ENCODE measurements at places on chromosomes 1 and 21. TPM values are rescaled to one million over a fixed set of nuclear protein-coding genes. Genes with fewer than 3 reads are reported as not detected.
A peak's percentile ranks its signal among the peaks of the same experiment; 100 is the strongest.

ECE1 gene
- total RNA-seq: 87.9 TPM

GRCh38 chr21:45892156-45892915 lies 89.2 kb upstream of the COL6A1 start:
- peak overlapping the region; percentile 47 for H3K4me3 ChIP-seq
- peaks cover 30% of the 10 kb centered on the region for H3K4me1 ChIP-seq
- DNase-seq: peak; percentile 45
- H3K27me3 ChIP-seq: peaks cover 28% of the 10 kb centered on the region

PLEKHO1 gene
- total RNA-seq: 92.9 TPM

FTCD gene
- 0.18 TPM for total RNA-seq

FBXO2 gene
- total RNA-seq: 1.4 TPM

DNA sequence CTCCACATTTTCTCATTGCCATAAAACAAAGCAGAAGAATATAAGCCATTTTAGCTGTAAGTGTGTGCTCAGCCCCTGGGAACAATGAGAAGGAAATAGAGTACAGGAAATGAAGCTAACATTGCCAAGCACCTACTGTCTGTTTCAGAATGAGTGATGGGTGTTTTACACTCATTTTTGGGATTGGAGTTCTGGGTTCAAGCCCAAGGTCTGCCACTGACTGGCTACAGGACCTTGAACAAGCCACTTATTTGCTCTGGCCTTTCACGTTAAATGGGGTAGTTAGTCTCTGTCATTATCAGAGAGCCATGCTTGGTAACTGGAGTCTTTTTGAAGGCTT lies 80.7 kb upstream of the KAZN start:
- H3K27me3 ChIP-seq: no peaks in the 10 kb centered on the region
- H3K27ac ChIP-seq: no peak overlapping the region
- H3K4me1 ChIP-seq: no peaks in the 10 kb centered on the region
- no peak for DNase-seq
- H3K4me3 ChIP-seq: no peak overlapping the region

RPE65 gene
- not detected for total RNA-seq

GRCh38 chr1:168782559-168783116 lies 53.6 kb upstream of the DPT start:
- no peaks in the 10 kb centered on the region for H3K36me3 ChIP-seq
- H3K4me3 ChIP-seq: no peak overlapping the region
- no peak overlapping the region for H3K27ac ChIP-seq
- H3K27me3 ChIP-seq: peaks cover 8% of the 10 kb centered on the region
- H3K4me1 ChIP-seq: no peaks in the 10 kb centered on the region
- DNase-seq: no peak

SMIM34 gene
- total RNA-seq: not detected

GRCh38 chr1:226325178-226325577 lies 16.2 kb upstream of the LIN9 start:
- DNase-seq: no peak
- no peak overlapping the region for H3K4me3 ChIP-seq
- H3K36me3 ChIP-seq: no peaks in the 10 kb centered on the region
- H3K27me3 ChIP-seq: peaks cover 6% of the 10 kb centered on the region
- no peak overlapping the region for H3K27ac ChIP-seq

DAB1 gene
- total RNA-seq: 4.0 TPM

GRCh38 chr1:56821462-56821797 lies 2.2 kb upstream of the FYB2 start:
- H3K36me3 ChIP-seq: no peaks in the 10 kb centered on the region
- no peaks in the 10 kb centered on the region for H3K4me1 ChIP-seq
- DNase-seq: no peak
- peaks cover 3% of the 10 kb centered on the region for H3K27me3 ChIP-seq
- no peak overlapping the region for H3K27ac ChIP-seq
- H3K4me3 ChIP-seq: no peak overlapping the region

GRCh38 chr1:20530901-20531300 lies 21.5 kb upstream of the FAM43B start:
- no peaks in the 10 kb centered on the region for H3K36me3 ChIP-seq
- DNase-seq: no peak

DNA sequence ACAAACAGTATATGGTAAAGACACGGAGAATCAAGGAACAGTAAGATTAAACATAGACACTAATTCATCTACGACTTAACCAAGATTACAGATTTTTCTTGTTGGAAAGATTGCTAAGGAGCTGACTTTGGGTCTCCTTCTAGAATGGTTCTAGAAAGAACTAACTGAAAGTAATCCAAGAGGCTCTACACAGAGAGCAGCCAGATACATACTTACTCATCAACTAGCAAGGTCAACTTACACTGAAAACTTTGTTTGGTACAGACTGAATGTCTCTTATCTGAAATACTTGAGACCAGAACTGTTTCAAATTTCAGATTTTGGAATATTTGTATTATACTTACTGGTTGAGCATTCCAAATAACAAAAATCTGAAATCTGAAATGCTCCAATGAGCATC lies 5.8 kb downstream of the C21orf91 start:
- H3K27ac ChIP-seq: no peak overlapping the region
- no peak for DNase-seq
- peaks cover 56% of the 10 kb centered on the region for H3K4me1 ChIP-seq
- no peak overlapping the region for H3K4me3 ChIP-seq

GRCh38 chr1:186454981-186455380 lies 5.9 kb downstream of the PDC start:
- no peaks in the 10 kb centered on the region for H3K27me3 ChIP-seq
- no peaks in the 10 kb centered on the region for H3K36me3 ChIP-seq
- no peak overlapping the region for H3K4me3 ChIP-seq
- no peaks in the 10 kb centered on the region for H3K4me1 ChIP-seq
- H3K27ac ChIP-seq: no peak overlapping the region

GRCh38 chr1:225354906-225355305 lies 72.9 kb downstream of the LBR start:
- H3K27ac ChIP-seq: no peak overlapping the region
- H3K4me3 ChIP-seq: no peak overlapping the region
- no peak for DNase-seq
- no peaks in the 10 kb centered on the region for H3K4me1 ChIP-seq
- H3K36me3 ChIP-seq: no peaks in the 10 kb centered on the region
- peaks cover 40% of the 10 kb centered on the region for H3K27me3 ChIP-seq

PRAMEF6 gene
- not detected for total RNA-seq

MAGI3 gene
- total RNA-seq: 12.6 TPM

DNA sequence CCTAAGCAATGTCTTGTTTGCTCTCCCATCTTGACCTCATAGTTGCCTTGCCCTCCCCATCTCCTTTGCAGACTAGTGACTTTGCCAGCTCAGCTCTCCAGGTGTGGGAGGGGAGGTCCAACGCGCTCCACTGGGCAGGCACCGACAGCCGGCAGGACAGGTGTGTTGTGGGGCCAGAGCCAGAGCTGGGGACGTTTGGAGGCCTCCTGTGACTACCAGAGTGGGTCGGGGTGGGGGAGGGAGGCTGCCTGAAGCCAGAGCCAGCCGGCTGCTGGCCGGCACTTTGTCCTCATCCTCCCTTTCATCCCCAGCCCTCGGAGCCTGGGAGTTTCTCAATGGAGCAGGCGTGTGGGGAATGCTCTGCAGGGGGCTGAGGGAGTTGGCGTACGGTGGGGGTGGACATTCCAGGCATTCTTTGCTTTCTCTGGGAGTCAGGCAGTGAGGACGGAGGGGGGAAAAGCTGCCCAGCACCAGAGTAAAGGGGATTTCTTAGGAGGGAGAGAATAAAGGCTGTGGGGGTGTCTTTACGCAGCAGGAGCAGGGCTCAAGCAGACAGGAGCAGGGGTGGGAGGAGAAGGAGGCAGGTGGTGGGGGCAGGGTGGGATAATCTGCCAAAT lies 20.2 kb downstream of the NUAK2 start:
- peaks cover 31% of the 10 kb centered on the region for H3K36me3 ChIP-seq
- H3K27ac ChIP-seq: no peak overlapping the region
- peaks cover 17% of the 10 kb centered on the region for H3K4me1 ChIP-seq
- no peak overlapping the region for H3K4me3 ChIP-seq
- peaks cover 2% of the 10 kb centered on the region for H3K27me3 ChIP-seq

PLA2G2C gene
- 0.18 TPM for total RNA-seq

PHC2 gene
- total RNA-seq: 42.9 TPM

GRCh38 chr1:16026723-16027484 lies 5.1 kb downstream of the CLCNKA start:
- H3K4me1 ChIP-seq: no peaks in the 10 kb centered on the region
- no peak overlapping the region for H3K27ac ChIP-seq
- H3K4me3 ChIP-seq: no peak overlapping the region
- H3K27me3 ChIP-seq: no peaks in the 10 kb centered on the region
- H3K36me3 ChIP-seq: no peaks in the 10 kb centered on the region

- no peaks in the 10 kb centered on the region for H3K36me3 ChIP-seq
- H3K27me3 ChIP-seq: peaks cover 9% of the 10 kb centered on the region
- H3K27ac ChIP-seq: no peak overlapping the region
- no peak overlapping the region for H3K4me3 ChIP-seq
- H3K4me1 ChIP-seq: peaks cover 5% of the 10 kb centered on the region
- DNase-seq: no peak
These were observed 22.9 kb downstream of the UMODL1 start for GRCh38 chr21:42093991-42094421.

DNA sequence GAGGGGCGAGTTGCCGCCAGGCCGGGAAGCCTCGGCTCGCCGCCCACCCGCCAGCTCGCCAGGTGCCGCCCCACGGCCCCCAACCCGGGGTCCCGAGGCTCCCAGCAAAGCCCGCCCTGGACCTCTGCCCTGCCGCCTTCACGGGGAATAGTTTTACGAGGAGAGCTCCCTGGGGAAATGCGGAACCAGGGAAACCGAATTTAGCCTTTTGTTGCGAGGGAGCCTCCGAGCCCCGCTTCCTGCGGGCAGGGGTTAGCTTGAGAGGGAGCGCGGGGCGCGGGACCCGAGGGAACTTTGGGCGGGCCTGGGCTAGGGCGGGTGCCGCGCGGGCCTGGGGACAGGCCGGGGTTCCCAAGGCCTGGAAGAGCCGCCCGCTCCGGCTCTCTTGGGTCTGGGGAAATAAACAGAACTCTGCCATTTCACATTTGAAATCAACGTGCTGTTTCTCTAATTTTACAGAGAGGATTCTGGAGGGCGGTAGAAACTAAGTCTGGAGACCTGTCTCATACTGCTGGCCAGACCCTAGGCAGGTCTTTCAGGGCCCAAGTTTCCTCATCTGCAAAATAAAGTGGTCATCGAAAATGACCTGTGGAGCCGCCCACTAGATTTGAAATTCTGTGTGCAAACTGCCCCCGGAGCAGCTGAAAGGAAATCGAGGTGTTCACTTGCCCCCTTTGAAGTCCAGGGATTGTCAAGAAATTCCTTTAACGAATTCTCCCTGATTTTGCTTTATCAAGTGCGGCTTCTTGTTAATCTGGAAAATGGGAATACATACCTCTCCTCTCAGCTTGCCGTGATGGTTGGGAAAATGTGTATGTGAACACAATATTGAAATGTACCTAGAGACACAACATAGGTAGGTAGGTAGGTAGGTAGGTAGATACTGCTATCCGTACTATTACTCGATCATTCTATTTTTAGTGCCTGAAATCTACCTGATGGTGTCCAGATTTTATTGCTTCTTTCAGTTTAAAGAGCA lies 749 bp upstream of the GLUL start:
- peaks cover 41% of the 10 kb centered on the region for H3K4me1 ChIP-seq
- H3K27me3 ChIP-seq: peaks cover 34% of the 10 kb centered on the region
- H3K4me3 ChIP-seq: peak overlapping the region; percentile 96
- H3K36me3 ChIP-seq: peaks cover 42% of the 10 kb centered on the region

SLC2A1 gene
- 153 TPM for total RNA-seq

KCTD3 gene
- 3.4 TPM for total RNA-seq

FAAH gene
- total RNA-seq: 4.0 TPM

- no peaks in the 10 kb centered on the region for H3K4me1 ChIP-seq
- no peak overlapping the region for H3K4me3 ChIP-seq
- peaks cover 11% of the 10 kb centered on the region for H3K27me3 ChIP-seq
- no peaks in the 10 kb centered on the region for H3K36me3 ChIP-seq
These were observed 49.4 kb downstream of the LGR6 start for GRCh38 chr1:202243006-202243405.

GRCh38 chr1:30730346-30731108 lies 7.1 kb upstream of the MATN1 start:
- H3K4me3 ChIP-seq: no peak overlapping the region
- no peak for DNase-seq
- H3K36me3 ChIP-seq: peaks cover 31% of the 10 kb centered on the region
- peaks cover 12% of the 10 kb centered on the region for H3K4me1 ChIP-seq
- no peaks in the 10 kb centered on the region for H3K27me3 ChIP-seq

CSDE1 gene
- total RNA-seq: 407 TPM

DNA sequence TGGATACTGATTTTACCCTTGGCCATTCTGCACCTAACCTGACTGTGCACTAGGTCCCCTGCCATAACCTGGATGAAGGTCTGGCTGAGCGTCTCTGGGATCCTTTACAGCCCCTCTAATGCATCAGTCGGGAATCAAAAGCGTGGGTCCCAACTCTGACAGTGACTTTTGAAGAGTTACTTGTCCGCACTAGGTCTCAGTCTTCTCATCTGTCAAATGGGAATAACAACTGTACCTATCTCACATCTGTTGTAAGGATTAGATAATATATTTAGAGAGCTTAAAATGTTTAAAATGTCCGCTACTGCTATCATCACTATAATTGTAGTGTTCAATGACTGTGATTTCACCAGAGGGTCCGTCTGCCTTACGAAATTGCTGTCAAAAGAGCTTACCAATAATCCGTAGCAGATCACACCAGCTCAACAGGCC lies 746 bp downstream of the TADA1 start:
- H3K27ac ChIP-seq: peak overlapping the region; percentile 76
- H3K36me3 ChIP-seq: peaks cover 22% of the 10 kb centered on the region
- H3K4me1 ChIP-seq: peaks cover 56% of the 10 kb centered on the region
- peaks cover 2% of the 10 kb centered on the region for H3K27me3 ChIP-seq
- DNase-seq: no peak
- peak overlapping the region; percentile 92 for H3K4me3 ChIP-seq

DDAH1 gene
- total RNA-seq: not detected

DNA sequence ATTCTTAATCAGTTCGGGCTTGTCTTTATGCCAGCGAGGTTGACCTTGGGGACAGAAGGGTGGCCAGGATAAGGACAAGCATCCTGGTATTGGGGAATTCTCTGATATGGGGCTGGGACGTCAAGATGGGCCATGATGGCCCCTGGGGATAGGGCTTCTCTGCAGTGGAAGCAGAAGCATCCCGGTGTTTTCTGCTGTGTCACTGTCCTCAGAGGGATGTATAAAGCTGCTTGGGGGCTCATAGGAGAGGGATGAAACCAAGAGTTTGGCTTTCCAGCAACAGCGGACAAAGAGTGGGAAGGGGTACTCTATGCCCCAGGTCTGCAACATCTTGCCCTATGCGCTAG lies 1.4 kb upstream of the ATP1B1 start:
- no peak overlapping the region for H3K27ac ChIP-seq
- no peaks in the 10 kb centered on the region for H3K36me3 ChIP-seq
- H3K4me3 ChIP-seq: peak overlapping the region; percentile 68

- no peak for DNase-seq
- H3K36me3 ChIP-seq: peaks cover 3% of the 10 kb centered on the region
- peaks cover 2% of the 10 kb centered on the region for H3K27me3 ChIP-seq
- peaks cover 2% of the 10 kb centered on the region for H3K4me1 ChIP-seq
- H3K4me3 ChIP-seq: no peak overlapping the region
These were observed 458 bp upstream of the KRTAP10-4 start for GRCh38 chr21:44572959-44573583.

- H3K27ac ChIP-seq: peak overlapping the region; percentile 40
- no peak overlapping the region for H3K4me3 ChIP-seq
- H3K36me3 ChIP-seq: peaks cover 40% of the 10 kb centered on the region
These were observed 5.5 kb downstream of the STK40 start for GRCh38 chr1:36380143-36380619.

GRCh38 chr21:43874085-43874805 lies 9.2 kb downstream of the AGPAT3 start:
- no peak overlapping the region for H3K27ac ChIP-seq
- H3K36me3 ChIP-seq: peaks cover 53% of the 10 kb centered on the region
- H3K27me3 ChIP-seq: no peaks in the 10 kb centered on the region
- no peak overlapping the region for H3K4me3 ChIP-seq
- peaks cover 42% of the 10 kb centered on the region for H3K4me1 ChIP-seq

- peak overlapping the region; percentile 98 for H3K27ac ChIP-seq
- peak; percentile 91 for DNase-seq
- peak overlapping the region; percentile 69 for H3K4me3 ChIP-seq
- H3K4me1 ChIP-seq: peaks cover 82% of the 10 kb centered on the region
- H3K36me3 ChIP-seq: peaks cover 46% of the 10 kb centered on the region
- no peaks in the 10 kb centered on the region for H3K27me3 ChIP-seq
These were observed 22.2 kb downstream of the RUNX1 start for GRCh38 chr21:35026617-35027562.
